ENCODE measurements at places on chromosomes 6 and 20.

GRCh38 chr20:53466279-53466678 lies 127.4 kb downstream of the ZNF217 start:
- no peak for DNase-seq

- no peak for DNase-seq
Observed at GRCh38 chr6:48067148-48067712, 43.8 kb downstream of the PTCHD4 start.

GRCh38 chr6:25279748-25280343 lies 672 bp downstream of the CARMIL1 start:
- DNase-seq: no peak

DNA sequence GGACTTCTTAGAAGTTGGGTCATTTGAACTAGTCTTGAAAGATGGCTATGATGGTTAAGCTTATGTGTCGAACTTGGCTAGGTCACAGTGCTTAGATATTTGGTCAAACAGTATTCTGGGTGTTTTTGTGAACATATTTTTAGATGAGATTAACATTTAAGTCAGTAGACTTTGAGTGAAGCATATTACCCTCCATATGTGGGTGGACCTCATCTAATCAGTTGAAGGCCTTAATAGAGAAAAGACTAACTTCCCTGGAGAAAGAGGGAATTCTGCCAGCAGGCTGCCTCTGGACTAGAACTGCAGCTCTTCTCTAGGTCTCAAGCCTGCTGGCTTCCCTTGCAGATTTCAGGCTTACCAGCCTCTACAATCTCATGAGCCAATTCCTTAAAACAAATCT lies 76.9 kb downstream of the RCAN2 start:
- no peak for DNase-seq

- DNase-seq: peak; percentile 13
Observed at GRCh38 chr20:7094438-7094997, 327.0 kb downstream of the BMP2 start.

DNA sequence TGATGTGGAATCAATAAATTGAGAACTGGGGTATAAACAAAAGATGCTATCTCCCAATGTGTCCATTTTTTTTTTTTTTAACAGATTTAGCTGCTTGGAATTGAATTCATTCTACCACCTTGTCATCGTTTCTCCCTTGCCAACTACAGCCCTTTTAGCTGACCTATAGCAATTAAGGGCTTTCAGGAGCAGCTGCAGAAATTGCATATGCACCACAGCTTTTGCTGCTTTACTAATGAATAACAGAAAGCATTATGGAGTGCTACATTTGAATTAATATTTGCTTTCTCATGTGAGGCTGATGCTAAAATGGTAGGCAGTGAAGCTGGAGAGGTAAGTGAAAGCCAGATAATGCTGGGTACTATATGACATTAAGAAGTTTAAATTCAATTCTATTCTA lies 5.7 kb downstream of the SESN1 start:
- DNase-seq: no peak

DNA sequence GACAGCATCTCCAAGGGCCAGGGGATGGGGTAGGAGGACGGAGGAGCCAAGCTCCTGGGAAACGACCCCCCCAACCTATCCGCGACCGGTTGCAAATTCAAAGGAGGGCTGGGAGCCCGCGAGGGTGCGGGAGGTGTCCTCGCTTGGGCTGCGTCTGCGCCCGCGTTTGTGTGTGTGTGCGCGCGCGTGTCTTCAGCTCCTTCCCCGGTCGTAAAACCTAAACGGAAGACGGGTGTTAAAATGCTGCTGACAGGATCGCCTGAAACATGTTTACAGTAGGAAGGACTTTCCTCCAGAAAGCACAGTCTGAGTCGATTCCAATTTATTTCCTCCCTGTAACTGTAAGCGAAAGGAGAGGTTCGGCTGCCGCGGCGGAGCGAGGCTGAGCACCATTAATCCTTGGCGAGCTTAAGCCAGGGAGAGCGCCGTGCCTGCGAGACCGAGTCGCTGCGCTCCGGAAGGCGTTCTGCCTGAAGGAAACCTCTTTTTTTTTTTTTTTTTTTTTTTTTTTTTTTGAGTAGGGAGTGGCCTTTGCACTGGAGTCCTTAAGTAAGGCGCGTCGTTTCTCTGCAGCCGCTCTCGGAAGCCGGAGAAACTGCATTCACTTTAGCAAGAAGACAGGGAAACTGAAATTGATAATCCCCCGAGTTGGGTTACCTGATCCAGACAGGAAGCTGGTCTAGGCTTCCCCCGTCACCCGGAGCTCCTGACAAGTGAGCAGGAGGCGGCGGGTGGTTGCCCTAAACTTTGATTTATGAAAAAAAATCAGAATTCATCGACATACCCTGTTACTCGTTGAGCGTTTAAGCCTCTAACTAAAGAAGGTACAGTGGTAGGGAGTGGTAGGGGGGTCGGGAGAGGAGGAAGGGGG lies 4.8 kb upstream of the SOX4 start:
- no peak for DNase-seq

GRCh38 chr6:19804205-19805128 lies 32.7 kb upstream of the ID4 start:
- peak; percentile 50 for DNase-seq

DNA sequence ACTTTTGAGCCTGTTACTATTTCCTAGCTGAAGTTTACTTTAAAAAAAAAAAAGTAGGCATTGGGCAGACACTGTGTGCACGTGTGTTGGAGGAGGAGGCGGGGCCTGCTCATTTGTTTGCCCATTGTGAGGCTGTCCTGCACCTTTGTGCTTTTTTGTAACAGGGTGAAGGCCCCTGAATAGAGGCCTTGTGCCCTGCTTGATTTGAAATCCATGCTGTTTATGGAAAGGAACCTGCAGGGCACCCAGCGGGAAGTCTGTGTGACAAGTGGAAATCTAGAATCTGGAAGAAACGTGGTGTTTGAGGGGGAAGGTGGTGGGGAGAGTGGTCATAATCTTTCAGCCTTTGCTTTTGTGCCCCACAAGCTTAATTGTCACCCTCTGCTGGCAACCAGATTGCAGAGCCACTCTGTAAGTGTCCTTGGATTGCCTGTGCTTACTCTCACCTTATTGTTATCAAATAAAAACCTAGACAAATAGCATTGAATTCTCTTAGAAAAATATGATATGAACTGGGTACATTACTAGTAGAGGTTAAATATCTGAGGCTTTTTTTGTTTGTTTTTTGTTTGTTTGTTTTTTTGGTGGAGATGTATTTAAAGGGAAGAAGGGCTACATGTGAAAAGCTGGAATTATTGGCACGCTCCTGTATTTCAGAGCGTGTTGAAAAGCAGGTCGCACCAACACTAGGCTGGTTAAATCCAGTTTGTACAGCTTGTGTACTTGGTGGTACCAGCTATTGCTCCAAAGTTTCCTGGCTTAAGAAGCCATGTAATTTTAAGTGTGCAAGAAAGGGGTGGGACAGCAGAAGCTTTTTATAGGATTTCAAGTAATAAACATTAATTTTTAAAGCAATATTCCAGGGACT lies 156.3 kb downstream of the ARID1B start:
- DNase-seq: no peak

DNA sequence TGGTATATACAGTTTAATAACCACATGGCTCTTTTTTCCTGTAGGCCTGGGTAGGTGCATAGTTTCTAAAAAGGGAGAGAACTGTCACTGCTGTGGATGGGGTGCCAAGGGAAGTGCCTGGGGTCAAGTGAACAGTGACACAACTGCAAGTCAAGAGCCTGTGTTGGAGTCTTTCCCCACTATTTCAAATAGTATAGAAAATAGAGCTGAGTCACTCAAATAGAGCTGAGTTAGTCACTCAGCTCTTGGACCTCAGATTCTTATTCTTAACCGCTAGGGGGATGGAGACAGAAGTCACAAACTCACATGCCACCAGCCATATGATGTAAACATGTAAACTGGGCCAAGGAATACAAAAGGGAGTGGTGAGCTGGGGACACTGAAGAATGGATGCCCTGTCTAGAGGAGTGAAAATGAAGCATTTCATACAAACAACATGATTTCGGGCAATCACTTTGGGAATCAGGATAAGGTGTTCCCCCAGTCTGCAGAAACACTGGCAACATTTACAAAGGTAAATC lies 2.1 kb downstream of the NQO2 start:
- no peak for DNase-seq

- no peak for DNase-seq
Observed at GRCh38 chr6:40672087-40672486, 84.9 kb upstream of the LRFN2 start.

DNA sequence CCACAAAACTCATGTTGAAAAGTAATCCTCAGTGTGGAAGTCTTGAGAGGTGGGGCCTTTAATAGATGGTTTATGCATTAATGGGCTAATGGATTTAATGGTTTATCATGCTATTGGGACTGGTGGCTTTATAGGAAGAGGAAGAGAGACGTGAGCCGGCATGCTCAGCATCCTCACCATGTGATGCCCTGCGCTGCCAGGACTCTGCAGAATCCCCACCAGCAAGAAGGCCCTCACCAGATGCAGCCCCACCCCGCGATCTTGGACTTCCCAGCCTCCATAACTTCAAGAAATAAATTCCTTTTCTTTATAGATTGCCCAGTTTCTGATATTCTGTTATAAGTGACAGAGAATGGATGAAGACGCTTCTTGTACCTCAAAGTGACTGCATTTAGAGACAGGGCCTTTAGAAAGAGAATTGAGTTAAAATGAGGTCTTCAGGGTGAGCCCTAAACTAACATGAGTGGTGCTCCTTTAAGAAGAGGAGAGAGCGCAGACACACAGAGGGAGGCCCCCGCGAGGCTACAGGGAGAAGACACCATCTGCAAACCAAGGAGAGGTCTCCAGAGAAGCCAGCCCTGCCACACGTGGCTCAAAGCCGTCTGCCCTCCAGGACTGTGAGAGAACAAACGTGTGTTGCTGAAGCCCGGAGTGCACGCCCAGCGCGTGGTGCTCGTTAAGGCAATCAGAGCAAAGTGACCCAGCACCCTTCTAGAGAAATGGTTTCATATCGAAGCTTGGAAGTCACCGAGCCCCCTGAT lies 56.9 kb downstream of the IRF4 start:
- no peak for DNase-seq

DNA sequence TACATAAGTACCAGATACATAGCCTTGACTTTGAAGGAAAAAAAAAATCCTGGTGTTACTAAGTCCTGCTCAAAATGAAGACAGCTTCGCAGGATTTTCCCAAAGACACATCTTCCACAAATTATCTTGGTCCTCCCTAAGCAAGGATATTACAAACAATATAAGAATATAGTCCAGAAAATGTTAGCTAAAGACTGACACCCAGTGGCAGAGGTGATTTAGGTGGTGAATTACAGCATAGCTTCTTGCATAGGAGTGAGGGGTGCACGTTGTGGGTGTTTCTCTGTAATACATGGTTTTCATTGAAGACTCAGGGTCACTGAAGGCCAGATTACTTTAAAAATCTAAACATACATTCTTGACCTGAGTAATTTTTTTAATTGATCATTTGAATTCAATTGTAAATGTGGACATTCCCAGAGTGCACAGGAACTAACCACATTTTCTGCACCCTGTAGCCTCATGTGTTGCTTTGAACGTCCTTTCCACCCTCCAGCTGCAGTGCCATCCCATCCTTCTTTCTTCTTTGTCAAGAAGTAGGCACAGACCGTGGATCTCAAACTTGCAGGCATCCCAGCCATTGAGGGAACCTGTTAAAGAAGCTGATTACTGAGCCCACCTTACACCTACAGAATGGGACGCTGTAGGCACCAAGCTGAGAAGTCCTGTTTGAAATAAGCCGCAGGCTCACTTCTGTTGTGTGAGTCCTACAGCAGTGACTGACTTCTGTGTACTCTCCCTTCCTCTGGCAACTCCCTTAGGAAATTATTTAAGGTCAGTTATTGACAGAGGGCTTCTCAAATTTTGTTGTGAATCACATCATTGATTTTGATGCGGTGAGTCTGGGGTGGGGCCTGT lies 102.6 kb downstream of the PERP start:
- no peak for DNase-seq

- DNase-seq: no peak
Observed at GRCh38 chr6:151240791-151241642, 1.2 kb downstream of the AKAP12 start.

GRCh38 chr6:44575644-44576043 lies 188.1 kb downstream of the CDC5L start:
- no peak for DNase-seq

DNA sequence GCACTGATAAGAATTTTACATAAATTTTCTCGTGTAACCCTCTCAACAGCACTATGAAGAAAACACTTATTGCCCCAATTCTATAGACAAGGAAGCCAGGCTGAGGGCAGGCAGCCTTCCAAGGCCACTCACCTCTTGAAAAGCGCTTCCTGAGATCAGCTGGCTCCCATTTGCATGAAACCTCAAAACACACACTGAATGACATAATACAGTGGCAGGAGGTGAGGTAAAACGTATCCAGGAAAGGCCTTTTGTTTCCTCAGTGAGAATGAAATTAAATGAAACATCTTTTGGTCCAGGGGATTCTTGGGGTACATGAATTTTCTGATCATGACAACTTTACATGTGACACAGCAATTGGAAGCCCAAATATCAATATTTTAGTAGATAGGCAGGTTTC lies 112.5 kb downstream of the WDR27 start:
- no peak for DNase-seq

- DNase-seq: no peak
Observed at GRCh38 chr6:829656-830055, 136.7 kb upstream of the EXOC2 start.

DNA sequence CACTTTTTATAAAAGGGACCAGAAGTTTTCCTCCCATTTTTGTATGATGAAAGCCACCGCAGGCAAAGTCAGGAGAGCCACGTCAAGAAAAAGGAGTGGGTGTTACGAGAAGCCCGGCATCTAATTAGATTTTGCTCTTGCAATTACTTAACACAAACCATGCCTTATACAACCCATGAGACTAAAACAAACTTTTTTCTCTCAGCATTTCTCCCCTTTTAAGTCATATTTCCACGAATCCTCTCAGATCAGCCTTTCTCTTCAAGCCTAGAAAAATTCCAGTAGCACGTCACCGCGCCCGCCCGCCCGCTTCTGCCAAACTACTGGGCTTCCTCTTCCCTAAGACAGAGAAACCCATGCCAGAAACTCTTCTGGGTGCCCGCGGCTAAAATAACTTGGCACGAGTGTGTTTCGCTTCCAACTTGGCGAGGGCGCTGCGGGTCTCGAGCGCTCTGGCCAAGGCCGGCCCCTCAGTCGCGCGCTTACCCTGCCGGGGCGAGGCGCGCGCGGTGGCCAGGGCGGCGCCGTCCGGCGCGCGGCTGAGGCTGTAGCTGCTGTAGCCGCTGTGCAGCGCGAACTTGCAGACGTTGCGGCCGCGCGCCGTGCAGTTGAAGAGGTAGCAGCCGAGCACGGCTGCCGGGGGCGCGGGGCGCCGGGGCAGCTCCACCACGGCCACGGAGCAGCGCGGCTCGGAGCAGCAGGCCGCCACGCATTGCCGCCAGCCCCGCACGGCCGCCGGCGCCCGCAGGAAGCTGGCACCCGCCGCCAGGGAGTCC lies 1.0 kb downstream of the LRP11 start:
- peak; percentile 20 for DNase-seq

GRCh38 chr6:108559884-108560462 lies 744 bp upstream of the FOXO3 start:
- no peak for DNase-seq

DNA sequence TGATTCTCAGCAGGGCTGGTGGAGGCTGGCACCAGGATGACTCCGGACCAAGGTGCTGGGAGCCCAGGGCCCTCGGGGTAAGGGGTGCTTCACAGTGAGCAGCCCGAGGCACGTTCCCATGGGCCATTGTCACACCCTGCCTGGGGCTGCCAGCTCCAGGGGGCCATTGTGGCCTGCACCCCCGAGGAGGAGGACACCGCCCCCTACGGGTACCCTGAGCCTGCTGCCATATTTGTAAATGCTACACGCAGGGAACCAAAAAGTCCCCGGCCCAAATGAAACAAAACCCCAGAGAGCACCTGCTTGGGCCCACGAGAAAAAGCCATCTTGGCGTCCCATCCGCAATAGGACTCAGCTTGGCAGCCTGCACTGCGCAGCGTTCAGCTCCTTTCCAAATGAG lies 64.7 kb upstream of the GATA5 start:
- no peak for DNase-seq

Data from stimulated activated CD4-positive, alpha-beta T cell treated with anti-CD3 and anti-CD28 coated beads, Interleukin-2, amount 100 ng/mL, for 48 hours (primary cell).